ENCODE measurements at places on chromosomes 3 and 15. TPM values are rescaled to one million over a fixed set of nuclear protein-coding genes. Genes with fewer than 3 reads are reported as not detected.

Gene NAALADL2
- 2.4 TPM for total RNA-seq

Gene GUCA1C
- not detected for total RNA-seq

Gene NTRK3
- total RNA-seq, result 0.26 TPM

Gene TBCCD1
- 14.0 TPM for total RNA-seq

Gene ATRIP
- 4.3 TPM for total RNA-seq

Gene PRR23A
- total RNA-seq, result not detected

Gene UBA7
- 39.0 TPM for total RNA-seq

Gene EXD1
- not detected for total RNA-seq

Gene PEAK1
- total RNA-seq, result 27.8 TPM

Gene GABRR3
- not detected for total RNA-seq

Gene LMCD1
- total RNA-seq, result 24.7 TPM

Gene ARPIN
- total RNA-seq, result 11.6 TPM

Gene P2RY1
- 8.8 TPM for total RNA-seq

Gene KCNAB1
- total RNA-seq, result 0.13 TPM

Gene SIDT1
- 0.13 TPM for total RNA-seq

Gene PLD1
- total RNA-seq, result 12.9 TPM

Gene ADAMTSL3
- total RNA-seq, result 1.3 TPM

Gene CD86
- total RNA-seq, result not detected

Gene GCNT3
- total RNA-seq, result not detected

Gene SAXO2
- not detected for total RNA-seq

Gene PTX3
- total RNA-seq, result 417 TPM

Gene HYAL1
- 4.5 TPM for total RNA-seq

Gene LDHAL6B
- not detected for total RNA-seq

Gene C3orf70
- 0.64 TPM for total RNA-seq

Gene SPESP1
- total RNA-seq, result 4.4 TPM

Gene XCR1
- not detected for total RNA-seq

Gene RNF123
- total RNA-seq, result 32.0 TPM

Gene PHLDB2
- total RNA-seq, result 32.5 TPM

Gene FGF12
- total RNA-seq, result 2.9 TPM

Gene NPAP1
- not detected for total RNA-seq

Gene C3orf49
- total RNA-seq, result not detected

Gene DUOXA2
- not detected for total RNA-seq

Gene C2CD4B
- 4.1 TPM for total RNA-seq

Gene CSPG5
- total RNA-seq, result 0.08 TPM

Gene COL6A5
- not detected for total RNA-seq

Gene CSPG4
- 17.1 TPM for total RNA-seq

Gene DUOXA1
- total RNA-seq, result not detected

Gene MCCC1
- 17.8 TPM for total RNA-seq

Gene ATP13A5
- total RNA-seq, result not detected

Gene GOLGA8Q
- 0.24 TPM for total RNA-seq

Gene MED12L
- 0.80 TPM for total RNA-seq

Gene PSTPIP1
- total RNA-seq, result 1.4 TPM

Gene SLC51B
- 0.65 TPM for total RNA-seq

Gene RASL12
- 39.0 TPM for total RNA-seq

Gene MASP1
- 1.8 TPM for total RNA-seq

Gene POLR2H
- 75.5 TPM for total RNA-seq

Gene GTPBP8
- total RNA-seq, result 18.8 TPM

Gene CYP1A2
- total RNA-seq, result not detected

Measured in epithelial cell of alveolus of lung (primary cell).